ENCODE measurements at places on chromosomes 3 and 15. TPM values are rescaled to one million over a fixed set of nuclear protein-coding genes. Genes with fewer than 3 reads are reported as not detected.
A peak's percentile ranks its signal among the peaks of the same experiment; 100 is the strongest.

- DNase-seq, result peak; percentile 26
Measured at GRCh38 chr3:16743276-16743675, 138.1 kb upstream of the DAZL start.

DNA sequence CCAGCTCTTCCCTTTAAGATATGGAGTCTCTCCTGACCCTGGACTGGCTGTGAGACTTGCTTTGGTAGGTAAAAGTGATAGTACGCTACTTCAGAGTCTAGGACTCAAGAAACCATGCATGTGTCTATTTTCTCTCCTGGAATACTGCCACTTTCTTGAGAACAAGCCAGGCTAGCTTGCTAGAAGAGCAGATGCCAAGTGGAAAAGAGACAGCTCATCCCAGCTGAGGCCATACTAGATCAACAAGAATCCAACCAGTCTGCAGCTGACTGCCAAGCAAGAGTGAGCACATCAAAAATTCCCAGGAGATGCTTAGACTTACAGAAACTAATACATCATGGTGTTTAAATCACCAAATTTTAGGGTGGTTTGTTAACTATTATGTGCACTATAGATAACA is 208.3 kb upstream of the RBMS3 start:
- peak; percentile 20 for DNase-seq

DNA sequence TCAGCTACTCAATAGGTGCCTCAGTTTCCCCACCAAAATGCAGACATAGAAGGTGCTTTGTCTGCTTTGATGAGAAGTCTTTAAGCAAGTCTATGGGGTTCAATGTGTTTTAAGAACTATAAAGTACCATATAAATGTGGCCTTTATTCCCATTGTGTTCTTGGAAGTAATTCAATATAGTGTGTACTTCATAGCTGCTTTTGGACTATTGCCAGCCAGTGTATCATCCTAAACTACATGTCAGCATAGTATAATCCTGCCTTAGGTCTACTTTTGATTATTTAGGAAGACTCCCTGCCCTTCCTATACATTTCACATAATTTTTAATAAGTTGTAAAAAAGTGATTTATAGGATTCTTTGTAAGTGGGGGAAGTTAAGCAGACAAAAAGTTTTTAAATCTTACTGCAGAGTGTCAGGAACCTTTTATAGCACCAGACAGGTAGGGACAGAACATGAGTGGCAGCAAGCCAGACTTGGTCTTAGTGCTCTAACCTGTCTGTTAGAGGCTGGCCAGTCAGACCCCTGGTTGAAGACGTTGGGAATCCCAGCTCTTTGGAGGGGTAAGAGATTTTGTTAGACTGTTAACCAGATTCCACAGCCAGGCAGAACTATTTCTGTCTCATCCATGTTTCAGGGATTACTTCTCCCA is 48.4 kb downstream of the MLH1 start:
- no peak for DNase-seq

The CYP19A1 gene
- 0.09 TPM for polyA plus RNA-seq

The CHL1 gene
- polyA plus RNA-seq, result not detected
